ENCODE measurements at places on chromosomes 5 and 9.

DNA sequence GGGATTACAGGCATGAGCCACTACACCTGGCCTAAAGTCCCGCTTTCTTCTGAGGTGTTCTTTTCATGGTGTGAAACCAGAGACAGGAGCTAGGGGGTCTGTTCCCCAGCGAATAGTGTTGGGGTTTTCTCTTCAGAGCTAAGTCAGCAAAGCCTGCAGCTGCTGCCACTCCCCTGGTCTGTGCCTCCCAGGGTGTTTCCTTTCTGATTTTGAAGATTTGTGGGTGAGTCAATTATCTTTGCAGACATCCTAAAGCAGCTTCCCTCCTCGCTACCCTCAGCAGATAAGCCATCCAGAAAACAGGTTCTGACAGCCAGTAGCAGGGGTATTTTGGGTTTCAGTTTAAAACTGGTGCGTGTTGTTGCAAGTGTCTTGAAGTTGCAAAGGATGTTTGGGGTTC lies 72.0 kb upstream of the IQGAP2 start:
- no peak for DNase-seq

DNA sequence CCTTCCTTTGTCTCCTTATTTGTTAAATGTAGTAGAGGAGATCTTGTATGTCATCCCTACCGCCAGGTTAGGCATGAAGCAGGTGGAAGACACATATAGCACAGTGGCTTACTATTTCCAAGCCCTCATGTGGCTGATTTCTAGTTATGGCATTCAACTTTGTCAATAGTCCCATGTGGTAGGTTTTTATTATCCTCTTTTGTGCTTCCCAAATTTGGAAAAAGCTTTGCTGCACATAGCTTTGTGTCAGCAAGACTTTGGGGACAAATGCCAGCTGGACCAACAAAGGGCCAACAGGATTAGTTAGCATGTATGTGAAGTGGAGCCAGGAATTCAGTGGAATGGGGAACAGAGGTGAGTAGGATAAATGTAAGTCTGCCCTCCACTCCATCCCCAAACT lies 276.3 kb downstream of the PSAT1 start:
- no peak for DNase-seq

GRCh38 chr9:93634311-93635185 lies 58.2 kb downstream of the PHF2 start:
- DNase-seq = no peak

DNA sequence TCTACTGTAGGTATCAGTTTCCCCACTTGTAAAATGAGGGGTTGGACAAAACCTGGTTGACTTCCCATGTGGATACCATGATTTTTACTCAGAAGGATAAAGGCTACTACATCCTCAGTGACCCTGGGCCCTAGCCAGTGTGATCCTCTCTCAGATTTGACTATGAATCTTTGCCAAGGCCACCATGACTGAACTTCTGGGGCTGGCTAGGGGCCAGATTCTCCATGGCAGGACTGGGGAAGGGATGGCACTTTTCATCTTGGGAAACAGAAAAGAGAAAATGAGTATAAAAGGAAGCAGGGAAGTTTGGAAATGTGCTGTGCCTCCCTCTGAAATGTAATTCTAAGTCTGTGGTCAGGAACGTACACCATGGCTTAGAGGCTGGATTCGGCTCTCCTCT lies 1.4 kb upstream of the FSTL4 start:
- DNase-seq = no peak

DNA sequence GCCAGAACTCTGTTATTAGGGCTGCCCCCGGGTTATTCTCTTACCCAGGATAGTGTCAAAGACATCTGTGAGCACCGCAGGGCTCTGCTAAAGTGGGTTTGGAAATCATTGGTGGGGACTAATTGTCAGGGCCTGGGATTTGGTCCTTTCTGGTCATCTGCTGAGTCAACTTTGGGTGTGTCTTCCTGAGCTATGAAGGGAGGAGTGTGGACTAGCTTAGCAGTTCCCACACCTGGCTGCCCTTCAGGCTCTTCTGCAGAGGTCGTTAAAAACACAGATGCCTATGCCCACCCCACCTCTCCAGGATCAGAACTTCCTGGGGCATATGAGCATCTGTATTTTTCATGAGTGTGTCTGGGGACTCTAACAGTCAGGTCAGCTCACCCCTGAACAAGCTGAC lies 352.2 kb downstream of the SLIT3 start:
- no peak for DNase-seq

- DNase-seq = no peak
Measured at GRCh38 chr5:100889165-100889743, 13.8 kb downstream of the ST8SIA4 start.

- DNase-seq = no peak
Measured at GRCh38 chr9:75265525-75265972, 177.2 kb downstream of the OSTF1 start.

DNA sequence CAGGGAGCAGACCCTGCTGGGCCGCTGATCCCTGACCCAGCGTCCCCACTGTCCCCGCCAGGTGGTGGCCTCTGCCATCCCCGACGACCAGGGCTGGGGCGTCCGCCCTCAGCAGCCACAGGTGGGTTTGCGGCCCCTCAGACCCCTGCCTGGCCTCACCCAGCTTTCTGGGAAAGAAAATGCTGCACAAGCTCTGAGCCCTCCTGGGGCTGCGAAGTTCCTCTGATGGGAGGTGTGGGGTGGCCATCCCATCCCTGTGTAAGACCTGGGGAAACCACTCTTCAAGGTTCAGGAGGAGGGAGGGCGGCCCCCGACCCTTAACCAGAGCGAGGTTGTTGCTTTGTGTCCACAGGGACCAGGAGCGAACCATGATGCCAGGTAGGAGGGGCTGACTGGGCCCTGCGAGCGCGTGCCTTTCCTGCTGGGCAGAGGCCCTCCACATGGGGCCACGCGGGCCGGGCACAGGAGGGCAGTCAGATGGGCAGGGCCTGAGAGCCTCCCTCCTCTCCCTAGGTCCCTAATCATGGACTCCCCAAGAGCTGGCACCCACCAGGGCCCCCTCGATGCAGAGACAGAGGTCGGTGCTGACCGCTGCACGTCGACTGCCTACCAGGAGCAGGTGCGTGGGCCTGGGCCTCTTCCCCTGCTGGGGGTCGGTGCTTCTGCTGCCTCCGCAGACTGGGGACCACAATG lies 7.7 kb downstream of the NOXA1 start:
- no peak for DNase-seq

GRCh38 chr9:121455527-121456239 lies 44.0 kb downstream of the GGTA1 start:
- DNase-seq = no peak

- DNase-seq = no peak
Measured at GRCh38 chr5:72478276-72478675, 28.9 kb downstream of the ZNF366 start.

DNA sequence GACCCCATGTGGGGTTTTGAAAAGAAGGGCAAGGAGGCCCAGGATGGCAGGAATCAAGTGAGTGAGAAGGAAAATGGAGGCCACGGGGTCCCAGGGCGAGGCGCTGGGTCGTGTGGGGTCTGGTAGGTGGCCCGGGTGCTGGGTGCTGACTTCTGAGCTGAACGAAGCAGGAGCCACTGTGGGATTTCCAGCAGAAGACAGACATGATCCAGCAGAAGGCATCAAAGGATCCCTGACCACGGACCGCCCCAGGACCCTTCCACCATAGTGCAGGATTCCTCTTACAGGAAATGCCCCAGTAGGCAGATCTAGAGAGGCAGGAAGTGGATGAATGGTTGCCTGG lies 106.7 kb downstream of the ADAMTS2 start:
- DNase-seq = no peak

GRCh38 chr5:168790002-168790635 lies 211.0 kb upstream of the PANK3 start:
- DNase-seq = no peak

DNA sequence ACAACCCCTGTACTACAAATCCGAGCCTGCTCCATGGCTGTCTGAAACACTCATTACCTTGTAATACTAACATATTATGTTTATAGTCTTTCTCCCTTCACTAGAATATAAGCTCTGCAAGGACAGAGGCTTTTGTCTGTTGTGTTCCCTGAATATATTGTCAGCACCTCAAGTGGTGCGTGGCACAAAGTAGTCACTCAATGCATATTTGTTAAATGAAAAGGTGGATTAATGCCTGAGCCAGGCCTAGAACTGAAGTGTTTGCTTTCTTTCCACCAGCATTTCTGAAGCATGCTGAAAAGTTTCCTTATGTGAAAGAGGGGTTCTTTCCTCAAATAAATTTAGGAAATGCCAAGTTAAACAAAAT lies 36.3 kb downstream of the ELL2 start:
- DNase-seq = no peak

DNA sequence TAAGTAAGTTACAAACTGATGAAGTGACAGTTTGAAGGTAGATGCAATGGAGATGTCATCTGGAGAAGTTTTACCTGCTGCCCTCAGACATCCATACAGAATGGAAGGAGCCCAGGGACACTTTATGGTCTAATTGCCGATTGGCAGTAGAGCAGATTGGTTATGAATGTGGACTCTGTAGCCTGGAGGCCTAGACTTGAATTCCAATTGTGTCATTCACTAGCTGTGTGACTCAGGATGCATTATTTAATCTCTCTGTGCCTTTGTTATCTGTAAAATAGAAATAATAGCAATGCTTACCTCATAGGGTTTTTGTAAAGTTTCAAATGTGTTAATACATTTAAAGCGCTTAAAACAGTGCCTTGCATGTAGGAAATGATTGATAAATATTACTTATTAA lies 5.2 kb upstream of the TCERG1 start:
- DNase-seq = no peak

DNA sequence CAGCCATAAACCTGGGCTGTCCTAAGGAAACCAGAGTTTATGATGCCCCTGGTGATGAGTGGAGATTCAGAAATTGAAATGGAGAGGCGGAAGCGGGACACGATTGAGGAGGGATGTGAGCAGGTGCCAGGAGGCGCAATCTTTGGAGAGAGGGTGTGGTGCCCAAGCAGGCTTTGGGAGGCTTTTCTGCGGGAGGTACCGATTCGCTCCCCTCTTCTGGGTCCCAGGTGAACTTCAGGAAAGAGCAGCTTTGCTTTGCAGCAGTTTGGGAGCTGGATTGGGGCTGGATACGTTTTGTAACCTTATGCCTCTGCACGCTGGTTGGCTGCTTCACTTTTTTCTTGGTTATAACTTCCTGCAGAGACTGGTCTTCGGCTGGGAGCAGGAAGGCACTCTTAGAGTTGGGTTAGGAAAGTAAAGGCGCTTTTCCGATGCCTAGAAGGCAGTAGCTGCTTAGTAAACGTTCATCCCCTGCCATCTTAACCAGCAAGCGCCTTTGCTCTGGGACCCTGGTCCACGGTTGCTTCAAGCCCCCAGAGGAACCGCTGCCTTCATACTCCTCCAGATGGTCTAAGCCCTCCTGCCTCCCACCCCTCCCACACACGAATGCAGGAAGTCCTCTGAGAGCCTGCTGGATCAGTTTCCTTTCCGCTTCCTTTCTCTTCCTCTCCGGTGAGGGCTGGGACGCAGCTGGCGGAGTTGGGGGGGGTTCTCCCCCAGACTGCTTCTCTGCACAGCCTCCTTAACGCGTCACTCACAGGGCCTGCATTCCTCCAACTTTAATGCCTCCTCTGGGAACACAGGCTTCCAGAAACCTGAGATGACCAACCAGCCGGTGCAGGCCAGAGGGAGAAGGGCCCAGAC lies 15.2 kb upstream of the NEK6 start:
- DNase-seq = no peak

DNA sequence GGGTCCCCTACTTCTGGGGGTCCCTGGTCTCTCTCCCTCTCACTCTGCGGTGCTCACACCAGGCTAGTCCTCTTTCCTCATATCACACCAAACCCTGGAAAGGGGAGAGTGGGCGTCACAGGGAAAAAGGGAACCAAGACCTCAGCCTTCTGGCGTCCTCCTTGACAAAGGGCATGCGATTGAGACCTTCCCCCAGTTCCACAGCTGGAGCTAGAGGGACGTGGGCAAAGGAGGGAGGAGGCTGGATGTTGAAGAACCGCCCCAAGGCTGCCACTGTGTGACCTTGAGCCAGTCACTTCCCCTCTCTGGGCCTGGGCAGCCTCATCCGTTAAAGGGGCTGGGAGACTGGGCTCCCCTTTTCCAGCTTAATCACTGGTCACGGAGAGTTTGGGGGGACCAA lies 18.5 kb upstream of the TOR2A start:
- DNase-seq = no peak

GRCh38 chr5:94715768-94716167 lies 97.3 kb downstream of the SLF1 start:
- DNase-seq = no peak

- DNase-seq = no peak
Measured at GRCh38 chr9:32627394-32627954, 8.0 kb downstream of the TAF1L start.

DNA sequence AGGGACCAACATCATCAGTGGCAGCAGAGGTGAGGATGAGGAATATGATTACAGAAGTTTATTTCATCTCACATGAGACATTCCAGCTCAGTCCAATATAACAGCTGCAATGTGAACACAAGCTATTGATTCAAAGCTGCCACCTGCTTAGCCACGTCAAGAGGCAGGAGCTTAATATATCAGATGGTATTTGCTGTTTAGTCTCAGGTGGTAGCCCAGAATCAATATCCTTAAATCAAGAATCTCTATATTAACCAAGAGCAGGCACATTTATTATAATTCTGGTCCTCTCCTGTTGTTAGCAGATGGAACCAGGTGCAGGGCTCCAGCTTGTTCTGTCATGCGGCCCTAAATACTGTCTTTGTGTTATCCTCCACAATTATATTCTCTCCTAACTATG lies 431.6 kb downstream of the ICE1 start:
- DNase-seq = no peak
